Activated CD4-positive, alpha-beta T cell treated with anti-CD3 and anti-CD28 coated beads, Interleukin-2, amount 50 U/mL, for 48 hours (primary cell): ENCODE measurements at places on chromosomes 12 and 14.

GRCh38 chr12:26399381-26399780 lies 204.0 kb downstream of the SSPN start:
- DNase-seq = no peak

DNA sequence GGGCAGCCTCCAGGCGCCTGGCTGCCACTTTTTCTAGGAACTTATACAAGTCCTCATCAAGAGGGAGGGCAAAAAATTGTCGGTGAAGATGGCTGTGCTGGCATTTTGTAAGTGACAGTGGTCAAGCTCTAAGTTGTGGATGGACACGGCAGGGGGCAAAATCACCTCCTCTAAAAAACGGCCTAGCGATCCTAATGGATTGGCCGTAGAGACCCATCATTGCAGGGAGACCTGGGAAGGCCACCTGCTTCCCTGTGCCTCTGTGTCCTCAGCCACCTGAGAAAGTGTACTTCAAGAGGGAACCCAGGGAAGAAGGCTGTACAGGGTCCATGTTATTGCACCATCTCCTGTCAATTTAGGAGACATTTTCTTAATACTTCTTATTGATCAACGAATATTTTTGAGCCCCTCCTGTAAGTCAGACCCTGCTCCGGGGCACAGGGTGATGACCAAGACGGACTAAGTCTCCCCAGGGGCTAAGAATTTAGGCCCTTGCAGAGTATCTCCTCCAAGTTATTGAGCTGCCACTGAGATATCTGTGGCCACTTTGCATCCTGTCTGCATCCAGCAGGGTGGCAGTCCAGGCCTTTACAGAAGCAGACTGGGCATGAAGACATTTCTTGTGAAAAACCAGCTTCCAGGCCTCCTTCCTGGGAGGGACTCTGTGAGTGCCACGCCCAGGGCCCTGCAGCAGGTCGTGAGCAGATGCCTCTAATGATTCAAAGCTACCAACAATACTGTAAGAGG lies 40.5 kb downstream of the PSMA6 start:
- DNase-seq = peak; percentile 77

DNA sequence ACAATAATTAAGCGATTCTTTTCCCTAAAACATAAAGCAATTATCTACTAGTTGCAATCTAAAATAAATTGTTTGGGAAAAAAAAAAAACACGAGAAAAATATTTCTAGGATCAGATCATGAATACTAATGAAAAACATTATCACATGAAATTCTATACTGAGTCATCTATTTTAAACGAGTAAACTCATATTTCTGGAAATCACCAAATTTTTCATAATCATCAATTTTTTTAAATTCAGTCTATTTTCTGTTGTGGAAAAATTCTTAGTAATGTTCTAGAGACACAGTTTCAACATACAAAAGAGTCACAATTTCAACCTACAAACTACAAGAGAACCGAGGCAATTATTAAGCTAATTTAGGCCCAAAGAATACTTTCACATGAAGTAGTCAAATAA lies 245.6 kb upstream of the SOX5 start:
- no peak for DNase-seq

GRCh38 chr14:91848504-91849001 lies 18.8 kb downstream of the TC2N start:
- no peak for DNase-seq

DNA sequence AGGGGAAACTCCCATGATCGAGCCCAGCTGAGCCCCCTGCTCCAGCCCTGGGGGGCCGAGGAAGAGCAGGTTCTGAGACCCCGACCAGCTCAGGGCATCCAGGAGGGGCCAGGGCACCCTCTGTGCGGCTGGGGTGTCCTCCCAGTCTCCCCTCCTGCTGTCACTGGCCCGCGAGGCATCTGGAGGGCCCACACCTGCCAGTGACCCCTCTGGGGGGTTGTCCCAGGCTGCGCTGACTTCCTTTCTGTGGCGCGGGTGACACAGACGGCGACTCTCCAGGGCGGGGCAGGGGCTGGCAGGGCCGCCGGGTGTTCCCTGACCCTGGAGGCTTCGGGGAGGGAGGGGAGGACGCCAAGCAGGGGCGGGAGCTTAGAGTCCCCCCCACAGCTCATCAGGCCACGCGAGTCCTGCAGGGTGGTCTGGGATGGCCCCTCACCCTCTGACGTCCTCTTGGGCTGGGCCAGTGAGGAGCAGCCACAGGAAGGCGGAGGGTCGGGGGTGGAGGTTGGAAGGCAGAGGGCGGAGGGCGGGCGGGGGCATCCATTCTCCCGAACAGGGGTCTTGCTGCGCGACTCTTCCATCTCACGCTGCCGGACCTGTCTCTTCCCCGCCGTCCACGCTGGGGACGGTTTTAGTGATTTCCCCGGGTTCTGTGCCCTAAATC lies 38.6 kb upstream of the FBRSL1 start:
- no peak for DNase-seq

DNA sequence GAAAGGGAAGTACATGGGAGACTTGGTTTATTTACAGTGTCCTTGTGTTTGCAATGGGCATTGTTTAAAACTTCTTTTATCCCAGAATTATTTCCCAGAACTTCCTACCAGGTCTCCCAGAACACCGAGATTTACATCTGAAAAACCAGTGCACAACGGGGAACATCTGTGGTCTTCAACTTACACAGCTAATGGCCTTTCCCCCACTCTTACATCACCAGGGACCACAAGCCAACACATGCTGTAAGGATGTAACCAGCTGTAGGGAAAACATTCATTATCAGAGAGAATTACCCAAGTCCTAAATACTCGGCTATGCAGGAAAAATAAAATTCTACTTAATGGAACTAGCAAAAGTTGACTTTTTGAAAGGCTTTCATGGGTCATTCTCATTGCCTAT lies 267.6 kb downstream of the DUSP6 start:
- no peak for DNase-seq

- peak; percentile 25 for DNase-seq
Measured at GRCh38 chr14:59187802-59188460, 536 bp upstream of the DAAM1 start.

- no peak for DNase-seq
Measured at GRCh38 chr12:63521706-63522105, 146.6 kb downstream of the DPY19L2 start.

- DNase-seq = peak; percentile 34
Measured at GRCh38 chr14:102323102-102323501, 3.6 kb downstream of the ZNF839 start.

GRCh38 chr12:103519632-103520031 lies 23.9 kb upstream of the C12orf42 start:
- no peak for DNase-seq

DNA sequence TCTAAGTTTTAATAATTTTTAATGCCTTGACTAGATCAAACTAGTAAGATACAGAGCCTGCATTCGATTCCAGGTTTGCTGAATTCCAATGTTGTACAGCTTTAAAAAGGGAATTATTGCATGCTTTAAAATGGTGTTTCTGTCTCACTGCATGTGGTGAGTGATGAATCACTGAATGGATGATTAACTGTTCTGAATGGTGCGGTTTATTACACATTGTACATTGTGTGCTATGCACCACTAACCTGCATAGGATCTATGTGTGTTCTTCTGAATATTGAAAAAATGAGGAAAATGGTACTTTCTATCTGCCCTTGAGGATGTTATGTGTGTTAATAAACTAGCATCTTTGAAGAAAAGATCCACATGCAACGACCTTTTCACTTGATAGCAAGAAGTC lies 231.7 kb downstream of the NRXN3 start:
- DNase-seq = no peak

DNA sequence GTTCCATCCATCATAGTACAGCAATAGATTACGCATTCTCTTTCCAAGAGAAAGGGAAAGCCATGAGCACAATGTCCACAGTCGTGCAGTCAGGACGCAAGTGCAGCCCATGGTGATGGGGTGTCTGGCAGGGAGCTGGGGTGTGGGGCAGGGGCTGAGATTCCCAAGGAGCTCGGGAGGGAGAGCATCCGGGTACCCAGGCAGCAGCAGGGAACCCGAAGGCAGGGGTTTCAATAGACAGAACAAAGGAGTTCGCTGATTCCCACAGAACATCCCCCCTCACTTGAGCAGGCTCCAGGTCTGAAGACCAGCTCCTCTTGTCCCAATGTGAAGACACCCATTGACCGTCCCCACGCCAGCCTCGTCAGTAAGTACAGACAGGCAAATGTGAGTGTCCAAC lies 13.5 kb downstream of the ANHX start:
- DNase-seq = no peak

DNA sequence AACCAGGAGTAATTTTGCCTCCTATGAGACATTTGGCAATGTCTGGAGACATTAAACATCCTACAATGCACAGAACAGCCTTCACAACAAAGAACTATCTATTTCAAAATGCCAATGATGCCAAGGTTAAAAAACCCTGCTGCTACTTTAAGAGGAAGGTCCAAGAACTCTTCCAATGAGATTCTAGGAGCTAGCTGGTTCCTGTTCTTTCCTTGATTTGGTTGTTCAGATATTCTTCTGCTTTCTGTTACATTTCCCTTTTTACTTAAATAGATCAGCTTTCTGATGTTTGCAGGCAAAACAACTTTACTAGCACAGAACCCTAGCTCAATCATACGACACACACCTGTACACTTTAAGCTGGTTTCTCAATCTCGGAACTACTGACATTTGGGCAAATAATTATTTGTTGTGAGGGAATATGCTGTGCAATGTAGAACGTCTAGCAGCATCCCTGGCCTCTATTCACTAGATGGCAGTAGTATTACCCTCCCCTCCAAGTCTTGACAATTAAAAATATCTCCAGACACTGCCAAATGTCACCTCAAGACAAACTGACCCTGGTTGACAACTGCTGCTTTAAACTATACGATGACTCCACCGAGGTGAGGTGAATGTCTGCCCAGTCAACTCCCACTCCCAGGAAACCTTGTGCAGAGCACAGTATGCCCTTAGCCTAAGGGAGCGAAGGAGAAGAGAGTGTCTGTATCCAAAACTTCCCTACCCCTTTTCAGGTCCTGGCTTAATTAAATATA lies 4.4 kb downstream of the BLTP3B start:
- no peak for DNase-seq

DNA sequence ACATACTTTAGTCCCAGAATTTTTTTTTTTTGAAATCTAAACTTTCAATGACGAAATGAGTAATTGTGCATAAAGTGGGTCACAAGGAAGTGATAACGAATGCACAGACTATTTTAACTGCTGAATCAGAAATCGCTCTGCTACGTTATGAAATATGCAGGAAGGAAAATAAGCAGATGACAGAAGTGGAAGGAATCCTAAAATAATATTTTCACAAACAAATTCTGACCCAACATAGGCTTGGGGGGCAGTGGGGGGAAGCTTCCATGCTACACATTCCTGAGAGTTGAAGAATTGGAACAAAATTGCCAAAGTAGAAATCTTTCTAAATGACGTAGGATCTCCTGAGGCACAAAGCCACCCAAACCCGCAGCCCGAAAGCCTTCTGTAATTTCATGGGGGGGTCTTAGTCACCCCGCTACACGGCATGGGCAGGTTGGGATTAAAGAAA lies 89.6 kb downstream of the ARF6 start:
- no peak for DNase-seq

GRCh38 chr12:4308334-4308950 lies 12.6 kb upstream of the TIGAR start:
- DNase-seq = no peak

GRCh38 chr14:22070119-22070982 lies 396.7 kb upstream of the OR4E1 start:
- peak; percentile 49 for DNase-seq

DNA sequence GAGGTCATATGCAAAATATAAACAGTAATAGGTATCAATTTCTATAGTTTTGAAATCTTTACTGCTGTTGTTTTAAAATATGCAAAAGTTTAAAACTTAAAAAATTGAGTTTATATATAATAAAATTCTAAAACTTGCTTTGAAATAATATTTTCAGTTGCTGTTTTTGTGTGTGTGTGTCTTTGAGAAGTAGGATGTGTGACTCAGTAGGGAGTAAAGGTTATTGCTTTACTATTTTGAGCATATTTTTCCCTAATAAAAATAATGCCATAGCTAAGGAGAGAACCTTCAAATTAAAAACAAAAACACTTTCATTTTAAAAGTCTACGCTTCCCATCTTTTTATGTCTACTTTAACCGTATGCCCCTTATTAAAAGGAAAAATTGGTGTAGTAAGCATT lies 238.1 kb downstream of the FBXL14 start:
- DNase-seq = no peak

- DNase-seq = no peak
Measured at GRCh38 chr12:52976574-52977071, 27.7 kb downstream of the KRT18 start.

DNA sequence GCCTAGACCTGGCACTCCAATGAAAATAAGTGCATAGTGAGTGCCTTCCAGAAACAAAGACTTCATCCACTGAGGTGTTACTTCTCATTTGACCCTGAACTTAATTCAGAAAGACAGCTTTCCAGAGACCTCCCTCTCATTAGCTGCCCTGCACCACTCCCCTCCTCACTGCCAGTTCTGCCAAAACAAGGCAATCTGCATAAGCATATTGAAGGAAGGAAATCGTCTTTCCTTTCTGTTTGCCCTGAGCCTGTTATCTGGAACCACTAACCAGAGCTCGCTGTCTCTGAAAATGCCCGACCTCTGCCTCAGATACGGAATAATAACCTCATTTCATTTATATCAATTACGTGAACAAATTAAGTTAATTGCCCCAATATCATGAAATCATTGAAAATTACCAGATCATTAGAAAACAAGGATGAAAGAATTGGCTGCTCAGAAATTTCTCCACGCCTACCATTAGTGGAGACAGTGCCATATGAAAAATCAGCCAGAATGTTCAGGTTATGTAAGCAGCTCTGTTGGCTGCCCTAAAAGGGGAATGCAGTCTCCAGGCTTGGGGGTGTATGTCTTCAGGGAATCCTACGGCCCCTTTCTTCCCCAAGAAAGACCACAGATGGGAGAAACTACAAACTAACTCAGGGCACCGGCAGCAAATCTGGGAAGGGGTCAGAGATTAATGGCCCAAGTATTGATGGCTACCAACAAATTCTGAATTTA lies 149.9 kb upstream of the FKBP4 start:
- DNase-seq = no peak

DNA sequence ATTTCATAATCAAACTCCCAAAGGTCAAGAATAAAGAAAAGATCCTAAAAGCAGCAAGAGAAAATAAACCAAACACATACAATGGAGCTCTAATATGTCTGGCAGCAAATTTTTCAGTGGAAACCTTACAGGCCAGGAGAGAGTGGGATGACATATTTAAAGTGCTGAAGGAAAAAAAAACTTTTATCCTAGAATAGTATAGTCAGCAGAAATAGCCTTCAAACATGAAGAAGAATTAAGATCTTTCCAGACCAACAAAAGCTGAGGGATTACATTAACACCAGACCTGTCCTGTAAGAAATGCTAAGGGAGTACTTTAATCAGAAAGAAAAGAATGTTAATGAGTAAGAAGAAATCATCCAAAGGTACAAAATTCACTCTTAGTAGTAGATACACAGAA lies 215.7 kb upstream of the IGF1 start:
- DNase-seq = no peak

DNA sequence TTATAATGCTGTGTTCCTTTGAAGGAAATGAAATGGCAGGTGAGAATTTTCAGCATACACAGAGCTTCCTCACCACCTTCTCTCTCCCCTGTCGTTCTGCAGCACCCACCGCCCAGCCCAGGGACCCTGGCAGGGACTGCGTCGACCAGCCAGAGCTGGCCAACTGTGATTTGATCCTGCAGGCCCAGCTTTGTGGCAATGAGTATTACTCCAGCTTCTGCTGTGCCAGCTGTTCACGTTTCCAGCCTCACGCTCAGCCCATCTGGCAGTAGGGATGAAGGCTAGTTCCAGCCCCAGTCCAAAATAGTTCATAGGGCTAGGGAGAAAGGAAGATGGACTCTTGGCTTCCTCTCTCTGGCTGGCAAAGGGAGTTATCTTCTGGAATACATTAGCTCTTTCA lies 35.1 kb downstream of the PAPLN start:
- no peak for DNase-seq
